Pancreas (tissue), 10 donors: ENCODE measurements at places on chromosomes 4 and X. TPM values are rescaled to one million over a fixed set of nuclear protein-coding genes. Genes with fewer than 3 reads are reported as not detected.

DNA sequence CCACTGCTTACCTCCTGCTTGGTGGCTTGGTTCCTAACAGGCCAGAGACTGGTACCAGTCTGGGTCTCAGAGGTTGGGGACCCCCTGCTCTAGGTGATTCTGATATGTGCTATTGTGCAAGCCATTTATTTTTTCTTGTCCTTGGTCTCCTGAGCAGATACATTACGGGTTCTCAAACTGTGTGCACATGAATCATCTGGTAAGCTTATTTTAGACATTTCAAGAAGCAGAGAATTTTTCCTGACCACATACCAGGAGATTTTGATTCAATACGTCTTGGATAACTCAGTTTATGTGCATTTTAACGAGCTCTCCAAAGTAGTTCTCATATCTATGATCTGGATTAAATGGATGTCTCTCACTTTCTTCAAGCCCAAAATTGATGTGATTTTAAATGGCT, 77.2 kb downstream of the FHIP1A start:
- H3K36me3 ChIP-seq = no peaks in the 10 kb centered on the region
- no peaks in the 10 kb centered on the region for H3K27me3 ChIP-seq
- no peak overlapping the region for H3K27ac ChIP-seq
- no peak for DNase-seq

- no peak for DNase-seq
- H3K27me3 ChIP-seq = no peaks in the 10 kb centered on the region
- no peak overlapping the region for H3K4me3 ChIP-seq
- no peak overlapping the region for H3K27ac ChIP-seq
- H3K4me1 ChIP-seq = no peaks in the 10 kb centered on the region
These were observed 408.5 kb downstream of the GLUD2 start for GRCh38 chrX:121455890-121456289.

The ZNF157 gene
- 0.14 TPM for polyA plus RNA-seq

DNA sequence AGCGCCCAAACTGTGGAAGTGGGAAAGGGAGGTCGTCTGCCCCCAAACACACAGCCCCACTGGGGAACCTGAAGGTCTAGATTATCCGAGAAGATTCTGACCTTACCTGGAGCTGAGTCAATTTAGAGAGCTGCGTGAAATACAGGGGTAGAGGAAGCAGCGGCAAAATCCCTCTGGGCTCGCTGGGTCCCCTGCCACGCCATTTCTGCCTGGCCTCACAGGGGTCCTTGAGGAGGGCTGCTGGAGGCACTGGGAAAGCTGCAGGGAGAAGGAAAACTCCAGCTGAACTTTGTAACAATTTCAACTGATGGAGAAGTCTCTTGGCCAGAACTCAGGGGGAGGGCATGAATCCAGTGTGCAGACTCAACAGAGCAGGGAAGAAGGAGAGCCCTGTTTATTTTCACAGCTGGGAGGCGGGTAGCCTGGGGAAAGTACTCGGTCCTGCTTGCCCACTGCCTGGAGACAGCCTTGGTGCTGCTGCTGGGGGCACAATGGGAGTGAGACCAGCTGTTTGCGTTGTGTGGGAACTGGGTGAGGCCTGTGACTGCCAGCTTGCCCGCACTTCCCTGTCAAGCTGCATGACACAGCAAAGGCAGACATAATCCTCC, 93.2 kb upstream of the MAPK10 start:
- H3K4me1 ChIP-seq = no peaks in the 10 kb centered on the region
- no peaks in the 10 kb centered on the region for H3K27me3 ChIP-seq
- DNase-seq = no peak

The GIMD1 gene
- not detected for polyA plus RNA-seq

DNA sequence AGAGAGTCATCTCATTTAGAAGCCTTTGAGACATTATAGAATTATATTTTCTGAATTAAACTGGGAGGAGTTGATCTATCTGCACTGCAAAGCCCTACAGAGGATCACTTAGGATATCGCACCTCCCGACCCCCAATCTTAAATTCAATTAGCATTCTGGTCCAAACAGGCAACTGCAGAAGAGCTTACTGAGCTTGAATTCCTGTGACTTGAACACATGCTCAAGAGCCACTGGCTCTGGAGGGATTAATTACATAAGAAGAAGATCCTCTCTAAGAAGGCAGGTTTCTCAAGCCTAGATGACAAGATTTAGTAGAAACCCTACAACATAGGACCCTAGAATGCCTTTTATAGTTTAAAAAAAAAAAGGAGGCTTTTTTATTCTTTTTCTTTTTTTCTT, 548.9 kb downstream of the ARAP2 start:
- H3K4me1 ChIP-seq = no peaks in the 10 kb centered on the region
- no peak for DNase-seq
- H3K36me3 ChIP-seq = no peaks in the 10 kb centered on the region
- no peak overlapping the region for H3K27ac ChIP-seq
- no peak overlapping the region for H3K4me3 ChIP-seq

The SYN1 gene
- polyA plus RNA-seq = 10.3 TPM

- no peak for DNase-seq
- H3K36me3 ChIP-seq = no peaks in the 10 kb centered on the region
- H3K27me3 ChIP-seq = no peaks in the 10 kb centered on the region
- H3K4me1 ChIP-seq = no peaks in the 10 kb centered on the region
- no peak overlapping the region for H3K4me3 ChIP-seq
- H3K27ac ChIP-seq = no peak overlapping the region
These were observed 39.0 kb downstream of the TBC1D19 start for GRCh38 chr4:26622913-26623312.

The SHOX gene
- polyA plus RNA-seq = not detected

GRCh38 chr4:152729466-152729865, 49.7 kb upstream of the TMEM154 start:
- H3K27me3 ChIP-seq = no peaks in the 10 kb centered on the region
- no peak overlapping the region for H3K4me3 ChIP-seq
- H3K36me3 ChIP-seq = no peaks in the 10 kb centered on the region
- no peak overlapping the region for H3K27ac ChIP-seq
- H3K4me1 ChIP-seq = no peaks in the 10 kb centered on the region

- no peaks in the 10 kb centered on the region for H3K36me3 ChIP-seq
- no peak overlapping the region for H3K4me3 ChIP-seq
- DNase-seq = no peak
- no peaks in the 10 kb centered on the region for H3K4me1 ChIP-seq
These were observed 16.1 kb upstream of the USO1 start for GRCh38 chr4:75708218-75708691.

DNA sequence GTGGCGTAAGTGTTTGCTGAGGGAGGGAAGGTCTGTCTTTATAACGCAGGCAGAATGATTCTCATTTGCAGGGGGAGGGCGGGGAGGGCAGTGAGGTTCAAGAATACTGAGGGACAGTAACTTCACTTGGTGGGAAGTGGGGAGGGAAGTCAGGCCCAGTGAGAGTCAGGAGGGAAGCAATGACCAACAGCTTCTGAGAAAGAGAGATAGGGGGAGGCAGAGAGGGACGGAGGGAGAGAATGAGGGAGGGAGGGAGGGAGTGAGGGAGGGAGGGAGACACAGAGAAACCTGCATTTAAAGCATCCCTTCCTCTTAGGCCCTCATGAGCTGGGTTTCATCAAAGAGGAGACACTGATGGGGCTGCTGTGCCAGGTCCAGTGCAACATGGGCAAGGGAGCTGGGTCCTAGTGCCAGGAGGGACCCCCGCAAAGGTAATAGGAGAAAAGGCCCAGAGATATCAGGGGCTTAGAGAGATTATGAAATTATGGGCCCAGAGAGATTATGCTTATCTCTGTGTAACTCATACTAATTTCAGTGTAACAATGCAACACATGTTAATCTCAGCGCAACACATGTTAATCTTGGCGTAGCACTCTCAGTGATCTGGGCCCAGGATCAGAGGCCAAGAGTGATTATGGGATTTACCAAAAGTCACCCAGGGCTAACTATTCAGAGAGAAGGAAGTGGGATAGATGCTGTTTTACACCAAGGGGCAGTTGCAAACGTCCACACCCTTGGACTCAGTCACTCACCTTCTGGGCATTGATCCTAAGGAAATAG, 112.1 kb downstream of the DRD5 start:
- H3K27ac ChIP-seq = no peak overlapping the region
- H3K27me3 ChIP-seq = no peaks in the 10 kb centered on the region
- H3K4me3 ChIP-seq = no peak overlapping the region
- H3K4me1 ChIP-seq = no peaks in the 10 kb centered on the region

The ALAS2 gene
- 0.15 TPM for polyA plus RNA-seq

- H3K27ac ChIP-seq = no peak overlapping the region
- no peaks in the 10 kb centered on the region for H3K36me3 ChIP-seq
- no peak for DNase-seq
- no peaks in the 10 kb centered on the region for H3K4me1 ChIP-seq
These were observed 81.4 kb upstream of the STIM2 start for GRCh38 chr4:26779224-26779623.

The ZNF280C gene
- polyA plus RNA-seq = 1.1 TPM

The REELD1 gene
- polyA plus RNA-seq = 0.76 TPM

DNA sequence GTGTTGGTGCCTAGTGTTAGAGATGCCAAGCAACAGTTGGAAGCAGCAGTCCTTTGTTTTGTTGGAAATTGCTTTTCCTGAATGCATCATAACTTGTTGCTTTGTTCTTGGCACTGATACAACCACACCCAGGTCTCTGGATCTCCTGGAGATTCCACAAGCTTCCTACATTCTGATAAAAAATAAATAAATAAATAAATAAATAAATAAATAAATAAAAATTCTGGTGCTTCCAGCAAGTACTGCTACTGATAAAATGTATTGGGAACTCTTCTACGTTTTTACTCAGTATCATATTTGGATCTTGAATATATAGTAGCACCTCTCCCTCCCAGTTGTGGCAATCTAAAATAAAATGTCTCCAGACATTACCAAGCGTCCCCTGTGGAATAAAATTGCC, 62.7 kb upstream of the GRID2 start:
- no peaks in the 10 kb centered on the region for H3K36me3 ChIP-seq
- no peak overlapping the region for H3K27ac ChIP-seq
- H3K4me1 ChIP-seq = peaks cover 12% of the 10 kb centered on the region
- H3K4me3 ChIP-seq = no peak overlapping the region
- no peak for DNase-seq

DNA sequence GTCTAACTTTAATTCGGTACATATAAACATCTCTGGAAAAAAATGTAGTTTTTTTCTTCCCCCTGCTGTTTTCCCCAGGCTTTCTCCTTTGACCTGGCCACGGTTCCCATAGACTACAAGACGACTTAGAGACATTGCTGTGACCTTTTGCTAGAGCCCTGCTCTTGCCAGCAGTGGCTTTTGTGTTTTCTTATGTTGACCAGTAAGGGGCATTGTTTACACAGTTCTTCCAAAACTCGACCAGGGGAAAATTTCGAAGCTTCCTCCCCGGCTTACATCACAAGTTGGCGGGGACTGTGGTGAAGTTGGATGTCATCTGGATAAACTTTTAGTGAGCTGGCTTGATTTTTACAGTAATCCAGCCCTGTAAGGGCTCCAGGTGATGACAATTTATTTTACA, 9.3 kb downstream of the CCDC160 start:
- no peaks in the 10 kb centered on the region for H3K4me1 ChIP-seq
- no peak overlapping the region for H3K4me3 ChIP-seq
- H3K27me3 ChIP-seq = no peaks in the 10 kb centered on the region
- no peak overlapping the region for H3K27ac ChIP-seq
- DNase-seq = no peak
- H3K36me3 ChIP-seq = no peaks in the 10 kb centered on the region

GRCh38 chr4:8504279-8505007, 63.9 kb downstream of the TRMT44 start:
- H3K4me1 ChIP-seq = no peaks in the 10 kb centered on the region
- H3K36me3 ChIP-seq = no peaks in the 10 kb centered on the region
- no peaks in the 10 kb centered on the region for H3K27me3 ChIP-seq
- H3K27ac ChIP-seq = no peak overlapping the region
- no peak overlapping the region for H3K4me3 ChIP-seq
